MCF 10A (cell line): ENCODE measurements at places on chromosomes 6 and 20. TPM values are rescaled to one million over a fixed set of nuclear protein-coding genes. Genes with fewer than 3 reads are reported as not detected.

- no peak for DNase-seq
Measured at GRCh38 chr20:79565-79964, 7.9 kb upstream of the DEFB125 start.

DNA sequence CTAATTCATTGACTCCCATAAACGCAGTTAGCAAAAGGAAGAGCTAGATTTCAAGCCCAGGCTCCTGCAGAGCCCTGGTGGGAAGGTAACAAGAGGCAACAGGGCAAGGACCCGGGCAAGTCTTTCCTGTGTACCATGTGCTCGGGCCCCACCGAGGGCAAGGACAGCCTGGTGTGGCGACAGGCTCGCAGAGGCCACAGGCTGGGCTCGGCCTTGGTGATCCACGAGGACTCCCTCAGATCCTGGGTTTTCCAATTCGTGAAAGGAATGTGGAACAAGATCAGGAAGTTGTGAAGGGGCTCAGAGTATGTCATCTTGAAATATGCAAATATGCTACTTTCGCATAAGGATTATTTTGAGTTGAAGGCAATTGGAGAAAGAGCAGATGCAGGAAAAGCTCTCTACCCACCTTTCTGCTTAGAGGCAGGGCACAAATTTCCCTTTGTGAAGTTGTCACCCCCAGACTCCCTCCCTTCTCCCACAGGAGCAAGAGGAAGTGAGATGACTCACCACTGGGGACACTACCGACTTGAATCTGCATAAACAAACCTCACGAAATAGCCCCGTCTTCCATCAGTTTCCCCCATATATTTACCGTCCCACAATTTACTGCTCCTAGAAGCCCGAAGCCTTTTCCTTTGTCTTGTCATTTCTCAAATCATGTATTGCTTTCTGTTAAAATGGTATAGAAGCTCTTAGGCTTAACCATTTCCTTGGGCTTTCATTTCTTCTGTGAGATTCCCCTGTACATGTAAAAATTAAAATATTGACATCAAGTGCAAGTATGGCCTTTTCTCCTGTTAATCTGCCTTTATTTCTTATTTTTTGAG is 79.0 kb downstream of the PSMG4 start:
- DNase-seq: peak; percentile 56

The NRN1 gene
- total RNA-seq: not detected in 2 replicates

GRCh38 chr20:24637087-24637486 is 167.7 kb downstream of the SYNDIG1 start:
- no peak for DNase-seq

- DNase-seq: no peak
Measured at GRCh38 chr20:62482974-62483373, 7.2 kb upstream of the GATA5 start.

DNA sequence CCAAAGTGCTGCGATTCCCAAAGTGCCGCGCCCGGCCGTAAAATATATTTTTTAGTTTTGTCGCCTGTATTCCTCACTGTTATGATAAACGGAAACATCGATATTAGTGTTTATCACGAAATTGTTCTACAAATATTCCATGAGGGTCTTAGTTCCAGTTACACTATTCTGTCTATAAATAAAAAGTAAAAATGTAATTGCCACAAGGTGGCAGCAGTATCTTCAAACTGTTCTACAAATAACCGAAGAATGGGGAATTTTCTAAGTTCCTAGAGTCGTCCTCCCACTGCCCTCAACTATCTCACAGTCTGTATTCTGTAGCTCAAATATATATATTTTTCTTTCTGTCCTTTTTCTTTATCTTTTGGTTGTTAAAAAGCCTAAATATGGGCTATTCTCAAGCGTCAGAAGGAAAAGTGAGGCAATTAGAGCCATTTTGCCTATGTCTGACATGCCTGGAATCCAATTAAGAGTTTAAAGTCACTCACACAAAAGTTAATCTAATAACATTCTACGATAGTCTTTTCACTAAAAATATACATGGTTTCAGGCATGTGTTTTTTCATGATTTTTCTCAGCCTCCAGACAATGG is 14.2 kb upstream of the FAM162B start:
- DNase-seq: peak; percentile 49

DNA sequence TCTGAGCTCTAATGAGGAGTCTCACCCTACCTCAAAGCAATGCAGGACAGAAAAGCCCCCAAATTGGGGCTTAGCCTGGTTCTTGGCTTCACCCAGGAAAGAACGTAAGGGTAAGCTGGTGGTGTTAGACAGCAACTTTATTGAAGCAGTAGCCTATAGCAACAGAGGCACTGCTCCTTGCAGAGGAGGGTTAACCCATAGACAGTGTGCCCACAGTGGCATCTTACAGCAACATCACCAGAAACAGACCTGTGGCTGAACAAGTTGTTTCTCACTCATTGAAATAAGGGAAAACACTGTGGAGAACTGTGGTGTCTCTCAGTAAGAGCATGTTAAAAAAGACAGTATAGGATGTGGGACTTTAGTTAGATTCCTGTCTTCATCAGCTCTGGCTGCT is 80.4 kb upstream of the SPTLC3 start:
- no peak for DNase-seq

- peak; percentile 18 for DNase-seq
Measured at GRCh38 chr20:62603907-62604785, 38.2 kb upstream of the SLCO4A1 start.

GRCh38 chr20:54624706-54625390 is 149.5 kb downstream of the DOK5 start:
- no peak for DNase-seq

The PROKR2 gene
- total RNA-seq: not detected in 2 replicates

DNA sequence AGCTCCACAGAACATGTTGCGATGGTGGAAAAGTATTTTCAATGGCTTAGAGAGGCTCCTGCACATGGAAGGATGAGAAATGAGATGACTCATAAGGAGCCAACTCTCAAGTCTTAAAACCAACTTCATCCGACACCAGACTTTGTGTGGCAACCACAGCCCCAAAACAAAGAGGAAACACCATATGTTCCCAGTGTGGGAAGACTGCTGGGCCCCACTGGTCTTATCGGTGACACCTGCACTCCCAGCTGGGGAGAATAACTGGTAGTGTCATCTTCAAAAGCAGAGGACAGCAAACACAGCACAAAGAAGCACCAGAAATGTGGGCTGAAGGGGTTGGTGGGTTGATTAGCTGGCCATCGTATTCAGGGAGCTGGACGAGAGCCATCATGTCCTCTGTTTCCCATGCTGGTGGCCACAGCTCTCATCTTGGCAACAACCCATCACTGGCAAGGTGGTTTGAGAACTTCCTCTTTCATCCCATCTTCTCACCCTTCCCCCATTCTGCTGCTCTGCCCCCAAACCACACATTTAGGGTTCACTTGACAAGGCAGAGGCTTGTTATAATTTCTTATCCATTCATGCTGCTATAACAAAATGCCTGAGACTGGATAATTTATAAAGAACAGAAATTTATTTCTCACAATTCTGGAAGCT is 46.0 kb upstream of the TASP1 start:
- DNase-seq: peak; percentile 5

The ECT2L gene
- not detected in 2 replicates for total RNA-seq

- no peak for DNase-seq
Measured at GRCh38 chr6:166636191-166636933, 9.3 kb upstream of the RPS6KA2 start.

GRCh38 chr20:15603978-15604805 is 969.1 kb downstream of the KIF16B start:
- DNase-seq: no peak

GRCh38 chr6:149752600-149753373 is 3.2 kb downstream of the PCMT1 start:
- peak; percentile 30 for DNase-seq

The CST3 gene
- 303 and 315 TPM in 2 replicates for total RNA-seq

DNA sequence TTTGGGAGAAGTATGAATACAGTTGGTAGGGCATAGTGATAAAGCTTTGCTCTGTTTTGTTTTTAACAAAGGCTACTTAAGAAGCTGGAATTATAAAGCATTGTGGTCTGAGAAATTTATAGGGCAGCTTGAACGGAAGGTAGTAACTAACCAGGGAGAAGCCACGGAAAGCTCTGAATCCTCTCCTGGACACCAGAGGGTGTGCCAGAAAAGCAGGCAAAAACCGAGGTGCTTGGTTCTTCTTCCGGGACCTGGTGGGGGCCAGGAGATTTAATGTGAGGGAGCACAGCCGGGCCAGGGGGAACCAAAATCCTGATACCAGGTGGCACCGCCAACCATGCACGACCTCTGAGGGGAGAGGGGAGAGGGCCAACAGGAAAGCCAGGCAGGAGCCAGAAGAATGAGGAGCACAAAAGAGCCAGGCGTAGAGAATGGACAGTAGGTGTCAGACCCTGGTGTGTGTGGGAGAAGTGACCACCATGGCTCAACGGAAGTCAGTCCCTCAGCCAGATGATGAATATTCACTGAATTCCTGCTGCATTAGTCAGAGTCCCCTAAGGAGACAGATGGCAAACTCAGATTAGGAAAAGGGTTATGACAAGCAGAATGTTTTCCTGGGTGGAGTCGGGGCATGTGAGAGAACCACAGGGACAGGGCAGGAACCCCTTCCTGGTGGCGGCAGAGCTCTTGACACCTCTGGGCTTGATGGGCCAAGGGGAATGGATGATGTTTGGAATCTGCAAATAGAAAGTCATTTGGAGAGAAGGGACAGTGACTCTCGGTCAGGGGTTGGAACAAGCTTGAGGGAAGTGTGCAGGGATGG is 262.3 kb downstream of the ZNF217 start:
- peak; percentile 34 for DNase-seq

DNA sequence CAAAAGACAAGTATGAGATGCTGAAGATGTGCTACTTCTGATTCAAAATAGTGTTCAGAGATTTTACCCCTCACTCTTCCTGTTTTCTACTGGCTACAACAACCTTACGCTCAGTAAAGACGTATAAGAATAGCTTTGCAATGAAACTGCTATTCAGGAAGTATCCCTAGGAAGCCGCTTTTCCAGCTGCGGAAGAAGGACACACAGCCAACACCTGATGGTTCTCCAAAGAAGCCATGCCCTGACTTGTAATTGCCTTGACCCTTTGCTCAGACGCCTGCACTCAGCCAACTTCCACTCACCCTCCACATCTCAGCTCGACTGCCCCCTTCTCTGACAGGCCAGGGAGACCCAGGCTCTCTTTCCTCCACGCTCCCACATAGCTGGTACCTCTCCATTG is 111.6 kb downstream of the DTNBP1 start:
- no peak for DNase-seq

DNA sequence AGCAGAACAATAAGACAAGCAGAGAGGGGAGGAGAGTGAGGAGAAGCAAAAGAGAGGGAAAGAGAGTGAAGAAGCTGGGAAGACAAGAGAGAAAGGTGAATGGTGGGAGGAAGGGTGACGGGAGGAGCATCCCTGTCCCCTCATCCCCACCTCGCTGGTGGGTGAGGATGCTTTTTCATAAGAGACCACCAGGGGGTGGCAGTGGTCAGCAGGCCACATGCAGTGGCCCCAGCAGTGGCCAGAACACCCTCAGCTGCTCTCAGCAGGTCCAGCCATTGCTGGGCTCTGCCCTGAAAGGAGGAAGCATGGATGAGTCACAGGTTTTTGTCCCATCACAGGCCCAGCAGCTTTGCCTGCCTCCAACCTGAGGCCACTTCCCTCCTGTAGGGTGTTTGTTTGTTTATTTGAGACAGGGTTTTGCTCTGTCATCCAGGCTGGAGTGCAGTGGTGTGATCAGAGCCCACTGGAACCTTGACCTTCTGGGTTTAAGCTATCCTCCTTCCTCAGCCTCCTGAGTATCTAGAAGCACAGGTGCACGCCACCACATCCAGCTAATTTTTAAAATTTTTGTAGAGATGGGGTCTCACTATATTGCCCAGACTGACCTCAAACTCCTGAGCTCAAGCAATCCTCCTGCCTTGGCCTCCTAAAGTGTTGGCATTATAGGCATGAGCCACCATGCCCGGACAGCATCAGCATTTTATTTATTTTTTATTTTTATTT is 24.0 kb downstream of the FGD2 start:
- DNase-seq: peak; percentile 78

DNA sequence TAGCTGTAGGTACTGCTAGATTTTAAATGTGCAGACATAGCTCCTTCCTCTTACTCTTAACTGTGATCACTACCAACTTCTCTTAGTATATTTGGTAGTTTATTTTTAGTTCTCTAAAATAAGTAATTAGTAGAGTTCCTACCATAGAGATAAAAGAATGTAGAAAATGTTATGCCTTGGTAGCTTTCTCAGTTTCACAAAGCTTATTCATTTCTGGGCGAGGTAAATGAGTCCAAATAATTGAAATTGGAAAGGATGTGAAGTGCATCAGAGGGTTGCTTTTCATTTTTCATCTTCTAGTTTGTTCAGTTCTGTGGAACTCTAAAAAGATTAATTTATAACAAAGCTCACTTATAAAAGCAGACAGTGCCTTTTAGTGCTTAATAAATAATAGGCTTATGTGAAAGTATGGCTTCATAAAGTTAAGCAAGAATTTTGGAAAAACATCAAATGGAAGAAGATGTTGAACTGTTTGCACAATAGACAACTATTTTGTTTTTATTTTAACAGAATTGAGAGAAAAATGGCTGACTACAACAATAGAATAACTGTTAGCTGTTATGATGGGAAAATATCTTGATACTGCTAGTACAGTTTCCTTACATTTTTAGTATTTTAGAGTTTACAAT is 303.7 kb downstream of the UTRN start:
- no peak for DNase-seq

The COL12A1 gene
- total RNA-seq: 110 and 136 TPM in 2 replicates

The CBLN4 gene
- total RNA-seq: not detected in 2 replicates

The SLC22A7 gene
- total RNA-seq: not detected in 2 replicates

GRCh38 chr20:35263532-35264341 is 14.2 kb downstream of the MMP24OS start:
- no peak for DNase-seq

DNA sequence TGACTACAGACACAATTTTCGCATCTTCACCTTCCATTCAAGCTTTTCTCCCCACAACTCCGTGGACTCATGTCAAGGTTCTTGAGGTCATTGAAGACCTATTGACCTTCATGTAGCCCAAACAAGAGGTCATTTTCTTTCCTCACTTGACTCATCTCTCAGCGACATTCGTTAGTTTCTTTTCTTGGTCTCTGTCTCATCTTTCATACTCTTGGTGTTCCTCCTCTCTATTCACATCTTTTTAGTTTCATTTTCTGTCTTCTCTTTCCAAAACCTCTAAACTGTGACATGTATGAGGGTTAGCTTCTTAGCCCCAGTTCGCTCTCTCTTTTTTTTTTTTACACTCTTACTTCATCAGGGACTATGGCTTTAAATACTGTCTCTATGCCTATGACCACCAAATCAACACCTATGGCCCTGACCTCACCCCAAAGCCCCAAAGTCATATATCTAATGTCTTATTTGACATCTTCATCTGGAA is 128.6 kb upstream of the BACH2 start:
- DNase-seq: no peak

- DNase-seq: peak; percentile 33
Measured at GRCh38 chr6:90701146-90701781, 114.4 kb upstream of the MAP3K7 start.

DNA sequence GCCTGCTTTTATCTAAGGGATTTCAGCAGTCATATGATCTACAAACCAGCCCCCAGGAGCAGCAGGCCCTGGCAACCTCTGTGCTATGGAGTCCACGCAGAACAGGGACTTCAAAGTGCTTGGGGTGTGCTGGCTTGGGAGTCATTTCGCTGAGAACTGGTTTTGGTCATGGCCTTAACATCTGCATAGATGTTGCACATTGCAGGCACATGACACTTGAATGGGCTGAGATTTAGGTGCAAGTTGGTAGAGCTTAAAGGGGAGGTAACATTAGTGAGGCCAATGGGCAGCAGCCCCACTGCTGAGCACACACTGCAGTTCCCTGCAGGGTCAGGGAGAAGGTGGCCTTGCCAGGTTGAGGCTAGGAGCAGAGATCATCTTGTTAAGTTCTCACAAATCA is 43.6 kb downstream of the RREB1 start:
- DNase-seq: no peak

GRCh38 chr6:16183187-16183664 is 54.3 kb downstream of the MYLIP start:
- DNase-seq: peak; percentile 46
